ENCODE measurements at places on chromosomes 16 and 17. TPM values are rescaled to one million over a fixed set of nuclear protein-coding genes. Genes with fewer than 3 reads are reported as not detected.

DNA sequence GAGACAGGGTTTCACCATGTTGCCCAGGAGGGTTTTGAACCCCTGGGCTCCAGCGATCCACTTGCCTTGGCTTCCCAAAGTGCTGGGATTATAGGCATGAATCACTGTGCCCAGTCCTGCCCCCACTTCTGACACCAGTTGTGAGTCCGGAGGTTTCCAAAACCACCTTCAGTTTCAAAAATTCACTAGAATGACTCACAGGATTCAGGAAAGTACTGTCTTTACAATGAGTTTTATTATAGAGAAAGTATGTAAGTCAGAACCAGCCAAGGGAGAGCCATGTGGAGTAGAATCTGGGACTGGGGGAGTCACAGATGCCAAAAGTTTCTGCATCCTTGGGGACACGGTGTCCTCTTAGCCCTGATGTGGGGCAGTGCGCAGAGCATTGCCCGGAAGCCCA, 55.1 kb downstream of the PLD6 start:
- peak; percentile 89 for DNase-seq

C17orf107 gene
- 4.0 TPM for total RNA-seq

DNA sequence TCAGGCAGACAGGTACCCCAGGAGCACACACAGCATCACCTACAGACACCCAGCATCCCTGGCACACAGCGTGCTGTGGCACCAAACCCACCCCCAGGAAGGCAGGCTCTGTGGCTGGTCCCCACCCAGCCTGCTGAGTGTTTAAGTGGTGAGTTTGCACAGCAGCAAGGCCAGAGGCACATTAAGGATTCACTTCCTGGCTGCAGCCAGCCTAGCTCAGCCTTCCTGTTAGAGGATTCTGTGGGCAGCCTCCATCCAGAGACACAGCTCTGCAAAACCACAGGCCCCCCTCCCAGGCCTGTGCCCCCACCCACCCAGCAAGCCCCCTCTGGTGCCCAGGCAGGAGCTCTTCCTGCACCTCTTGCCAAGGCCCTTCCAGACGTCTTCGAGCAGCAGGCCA, 36.1 kb upstream of the PHB1 start:
- DNase-seq: peak; percentile 94

- no peak for DNase-seq
Measured at GRCh38 chr17:46782250-46782953, 36.1 kb downstream of the WNT3 start.

GRCh38 chr17:81726004-81726403, 13.9 kb downstream of the SLC25A10 start:
- DNase-seq: no peak

LRRC37A2 gene
- 9.4 TPM for total RNA-seq

OR1E1 gene
- not detected for total RNA-seq

USP6 gene
- not detected for total RNA-seq

DNA sequence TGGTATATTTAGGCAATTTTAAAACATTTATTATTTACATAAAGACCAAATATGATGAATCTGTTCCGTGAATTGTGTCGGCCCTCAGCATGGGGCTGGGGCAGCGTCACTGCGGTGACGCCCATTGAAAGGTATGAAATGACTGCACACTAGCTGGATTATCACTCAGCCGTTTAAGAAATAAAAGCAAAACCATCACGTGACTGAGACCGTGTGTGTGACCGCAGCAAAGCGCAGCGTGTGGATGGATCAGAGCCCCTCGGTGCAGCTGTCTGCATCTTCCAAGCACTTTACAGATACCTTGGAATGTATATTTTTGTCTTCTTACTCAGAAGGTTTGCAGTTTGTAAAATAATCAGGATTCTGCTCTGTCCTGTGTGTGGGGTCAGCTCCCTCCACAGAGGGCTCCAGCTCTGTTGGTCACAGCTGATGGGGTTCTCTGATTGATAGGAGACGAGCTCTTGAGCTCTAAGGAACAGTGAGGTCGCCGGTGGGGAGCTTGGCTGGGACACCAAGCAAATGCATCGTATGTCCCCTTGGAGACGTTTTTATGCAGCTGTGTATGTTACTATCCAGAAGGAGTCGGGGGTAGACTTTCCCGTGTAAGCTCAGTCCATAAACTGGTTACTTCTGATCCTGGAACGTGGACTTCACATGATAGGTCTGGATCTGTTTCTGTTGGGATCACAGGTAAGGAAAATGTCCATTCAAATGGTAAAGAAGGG, 45.1 kb downstream of the WDR45B start:
- no peak for DNase-seq

- DNase-seq: no peak
Measured at GRCh38 chr16:56415875-56416274, 9.5 kb downstream of the AMFR start.

- peak; percentile 27 for DNase-seq
Measured at GRCh38 chr17:16918443-16918842, 53.5 kb downstream of the TNFRSF13B start.

GRCh38 chr17:15236281-15237105, 28.6 kb downstream of the PMP22 start:
- peak; percentile 78 for DNase-seq

GRCh38 chr17:80855948-80856862, 135.4 kb upstream of the CHMP6 start:
- DNase-seq: peak; percentile 96

GRCh38 chr16:11032000-11032921, 87.9 kb downstream of the CLEC16A start:
- no peak for DNase-seq

DNA sequence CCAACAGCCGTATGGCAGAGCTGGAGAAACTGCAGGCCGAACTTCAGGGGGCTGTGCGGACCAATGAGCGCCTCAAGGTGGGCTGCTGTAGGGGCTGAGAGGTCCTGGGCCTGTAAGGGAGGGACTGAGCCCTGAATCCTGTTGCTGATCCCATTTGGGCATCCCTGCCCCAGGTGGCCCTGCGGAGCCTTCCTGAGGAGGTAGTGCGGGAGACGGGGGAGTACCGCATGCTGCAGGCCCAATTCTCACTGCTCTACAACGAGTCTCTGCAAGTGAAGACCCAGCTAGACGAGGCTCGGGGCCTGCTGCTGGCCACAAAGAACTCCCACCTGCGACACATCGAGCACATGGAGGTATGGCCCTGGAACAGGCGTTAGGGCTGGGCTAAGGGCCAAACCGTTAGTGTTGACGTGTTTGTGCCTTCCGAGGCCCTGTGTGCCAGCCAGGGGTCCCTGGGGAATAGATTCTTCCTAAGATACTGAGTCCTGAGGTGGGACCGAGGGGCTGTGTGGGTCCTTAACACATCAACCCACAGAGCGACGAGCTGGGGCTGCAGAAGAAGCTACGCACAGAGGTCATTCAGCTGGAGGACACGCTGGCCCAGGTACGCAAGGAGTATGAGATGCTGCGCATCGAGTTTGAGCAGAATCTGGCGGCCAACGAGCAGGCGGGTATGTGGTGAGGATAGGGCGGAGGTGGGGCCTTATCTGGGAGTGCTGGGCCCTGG, 4.2 kb downstream of the RNF40 start:
- peak; percentile 71 for DNase-seq

DNA sequence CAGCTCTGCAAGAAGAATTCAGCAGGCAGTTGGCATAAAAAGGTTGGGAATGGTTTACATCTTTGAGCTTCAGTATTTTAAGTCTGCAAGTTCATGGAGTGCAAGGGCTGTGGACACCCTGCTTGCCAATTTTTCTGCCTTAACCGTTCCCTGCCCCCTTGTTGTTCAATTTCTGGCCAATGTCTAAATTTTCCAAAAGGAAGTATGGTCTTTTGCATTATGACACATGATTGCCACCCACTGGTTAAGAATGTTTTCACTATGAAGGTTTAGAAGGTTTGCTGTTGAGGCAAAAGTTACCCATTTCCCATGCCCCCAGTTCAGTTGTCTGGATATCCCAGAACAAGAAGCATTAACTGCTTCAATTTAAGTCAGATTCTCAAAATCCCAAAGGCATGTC, 441.9 kb downstream of the CDH13 start:
- no peak for DNase-seq

DNA sequence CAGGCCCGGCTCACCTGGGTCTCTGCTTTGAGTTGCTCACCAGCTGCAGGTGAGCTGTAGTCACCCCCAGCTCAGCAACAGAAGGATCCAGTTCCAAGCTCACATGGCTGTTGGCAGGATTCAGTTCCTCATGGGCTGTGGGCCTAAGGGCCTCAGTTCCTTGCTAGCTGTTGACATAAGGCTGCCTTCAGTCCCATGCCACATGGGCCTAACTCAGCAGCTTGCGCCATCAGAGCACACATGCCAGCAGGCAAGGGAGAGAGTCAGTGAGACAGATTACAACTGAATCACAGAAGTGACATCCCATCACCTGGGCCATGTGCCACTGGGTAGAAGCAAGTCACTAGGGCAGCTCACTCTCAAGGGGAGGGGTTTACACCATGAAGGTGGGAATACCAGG, 24.7 kb downstream of the PSMD7 start:
- DNase-seq: no peak

GRCh38 chr17:45893725-45894021, 681 bp upstream of the MAPT start:
- no peak for DNase-seq
